Esophagus muscularis mucosa (tissue), 4 donors: ENCODE measurements at places on chromosomes 6 and 20. TPM values are rescaled to one million over a fixed set of nuclear protein-coding genes. Genes with fewer than 3 reads are reported as not detected.
A peak's percentile ranks its signal among the peaks of the same experiment; 100 is the strongest.

The PGC gene
- total RNA-seq: not detected

The KHDC1 gene
- total RNA-seq: 1.3 TPM

The ERVFRD-1 gene
- 0.11 TPM for total RNA-seq

GRCh38 chr6:42222448-42222847, 4.8 kb upstream of the MRPS10 start:
- H3K27me3 ChIP-seq: no peaks in the 10 kb centered on the region
- no peak for DNase-seq
- no peak overlapping the region for H3K27ac ChIP-seq
- no peaks in the 10 kb centered on the region for H3K36me3 ChIP-seq

The PLAGL1 gene
- total RNA-seq: 17.9 TPM

- H3K27me3 ChIP-seq: no peaks in the 10 kb centered on the region
- H3K4me3 ChIP-seq: no peak overlapping the region
- no peak overlapping the region for H3K27ac ChIP-seq
- no peaks in the 10 kb centered on the region for H3K4me1 ChIP-seq
Measured at GRCh38 chr6:67630146-67630545, 1004.9 kb upstream of the ADGRB3 start.

- H3K4me3 ChIP-seq: no peak overlapping the region
- H3K4me1 ChIP-seq: no peaks in the 10 kb centered on the region
- H3K36me3 ChIP-seq: no peaks in the 10 kb centered on the region
- DNase-seq: no peak
- no peak overlapping the region for H3K27ac ChIP-seq
Measured at GRCh38 chr6:113651920-113652319, 205.2 kb upstream of the MARCKS start.

- H3K27me3 ChIP-seq: no peaks in the 10 kb centered on the region
- H3K4me3 ChIP-seq: no peak overlapping the region
- H3K36me3 ChIP-seq: no peaks in the 10 kb centered on the region
- no peak for DNase-seq
Measured at GRCh38 chr6:168562576-168563151, 121.7 kb downstream of the SMOC2 start.

- H3K4me3 ChIP-seq: no peak overlapping the region
- no peaks in the 10 kb centered on the region for H3K27me3 ChIP-seq
- H3K27ac ChIP-seq: no peak overlapping the region
- H3K4me1 ChIP-seq: no peaks in the 10 kb centered on the region
Measured at GRCh38 chr6:82030761-82031503, 216.6 kb downstream of the IBTK start.

GRCh38 chr6:135310291-135310690, 129.2 kb downstream of the MYB start:
- H3K27ac ChIP-seq: no peak overlapping the region
- H3K27me3 ChIP-seq: no peaks in the 10 kb centered on the region
- no peak for DNase-seq
- H3K4me3 ChIP-seq: no peak overlapping the region
- peaks cover 3% of the 10 kb centered on the region for H3K4me1 ChIP-seq
- H3K36me3 ChIP-seq: no peaks in the 10 kb centered on the region

- no peak overlapping the region for H3K27ac ChIP-seq
- no peaks in the 10 kb centered on the region for H3K36me3 ChIP-seq
- H3K4me1 ChIP-seq: peaks cover 35% of the 10 kb centered on the region
- H3K4me3 ChIP-seq: no peak overlapping the region
- no peaks in the 10 kb centered on the region for H3K27me3 ChIP-seq
- no peak for DNase-seq
Measured at GRCh38 chr6:107032051-107032450, 4.1 kb downstream of the MTRES1 start.

GRCh38 chr6:135880066-135880972, 28.8 kb downstream of the PDE7B start:
- H3K36me3 ChIP-seq: no peaks in the 10 kb centered on the region
- H3K27me3 ChIP-seq: no peaks in the 10 kb centered on the region
- peaks cover 7% of the 10 kb centered on the region for H3K4me1 ChIP-seq
- H3K27ac ChIP-seq: no peak overlapping the region

The PEX3 gene
- 24.1 TPM for total RNA-seq

DNA sequence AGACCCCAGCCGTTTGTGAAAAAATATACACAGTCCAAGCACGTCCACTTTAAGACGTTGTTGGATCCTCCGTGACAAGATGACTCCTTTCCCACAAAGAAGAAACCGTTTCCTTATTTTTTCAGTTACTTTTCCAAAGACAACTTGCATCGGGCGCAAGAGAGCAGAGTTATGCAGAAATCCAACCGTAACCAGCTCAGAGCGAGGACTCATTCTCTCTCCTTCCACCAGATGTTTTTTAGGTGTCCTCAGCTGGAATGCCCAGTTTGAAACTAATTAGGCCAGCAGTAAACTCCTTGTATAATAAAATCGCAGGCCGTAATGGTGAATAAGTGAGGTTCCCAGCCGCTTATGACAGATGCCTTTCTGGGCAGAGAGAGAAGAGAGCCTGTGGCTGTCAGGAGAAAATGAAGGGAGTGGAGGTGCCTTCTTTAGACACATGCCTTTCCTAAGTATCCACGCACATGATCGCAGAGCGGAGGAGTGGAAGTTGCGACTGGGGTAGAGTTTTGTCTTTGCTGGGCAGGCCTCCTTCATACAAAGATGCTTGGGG, 2.8 kb downstream of the EYA2 start:
- H3K27ac ChIP-seq: no peak overlapping the region
- H3K4me1 ChIP-seq: peaks cover 8% of the 10 kb centered on the region
- H3K4me3 ChIP-seq: no peak overlapping the region
- H3K36me3 ChIP-seq: no peaks in the 10 kb centered on the region
- no peak for DNase-seq

The LINC00237 gene
- total RNA-seq: not detected

DNA sequence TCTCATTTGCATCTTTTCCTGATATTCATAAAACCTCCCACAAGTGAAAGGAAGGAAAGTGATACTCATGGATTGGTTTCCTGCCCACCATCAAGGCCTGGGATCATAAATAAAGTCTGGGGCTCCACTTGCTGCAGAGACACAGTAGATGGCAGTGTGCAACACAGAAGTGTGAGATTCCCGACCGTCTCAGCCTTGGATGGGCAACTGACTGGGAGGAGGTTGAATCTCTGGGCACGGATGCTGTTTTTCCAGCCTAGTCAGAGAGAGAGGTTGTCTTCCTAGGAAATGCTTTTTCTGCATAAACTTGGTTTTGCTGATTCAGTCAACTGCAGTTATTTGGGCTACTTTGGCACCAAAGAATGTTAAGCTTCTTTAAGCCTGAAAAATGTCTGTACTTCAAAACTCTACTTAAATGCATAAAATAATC, 9.9 kb upstream of the RFPL4B start:
- no peak for DNase-seq
- no peaks in the 10 kb centered on the region for H3K36me3 ChIP-seq
- no peak overlapping the region for H3K4me3 ChIP-seq
- no peak overlapping the region for H3K27ac ChIP-seq

GRCh38 chr20:31717478-31718201, 5.0 kb downstream of the BCL2L1 start:
- no peaks in the 10 kb centered on the region for H3K27me3 ChIP-seq
- peaks cover 94% of the 10 kb centered on the region for H3K4me1 ChIP-seq
- H3K27ac ChIP-seq: peak overlapping the region; percentile 93
- no peak for DNase-seq

The EFHC1 gene
- 7.5 TPM for total RNA-seq

DNA sequence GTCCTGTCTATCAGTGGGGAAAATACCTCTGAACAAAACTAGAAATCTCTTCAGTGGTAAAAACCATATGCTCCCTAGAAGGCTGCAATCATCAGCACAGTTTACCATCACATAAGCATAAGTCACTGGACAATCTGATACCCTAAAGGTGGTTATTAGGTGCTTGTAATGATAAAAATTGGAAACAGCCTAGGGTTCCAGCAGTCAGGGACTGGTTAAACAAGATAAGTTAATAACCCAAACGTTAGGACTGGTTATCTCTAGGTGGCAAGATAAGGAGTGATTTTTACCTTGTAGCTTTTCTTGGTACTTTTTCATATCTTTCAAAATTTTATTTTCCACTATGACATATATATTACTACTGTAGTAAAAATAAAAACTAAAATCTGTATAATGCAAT, 11.0 kb downstream of the ECI2 start:
- H3K27ac ChIP-seq: no peak overlapping the region
- H3K4me1 ChIP-seq: peaks cover 6% of the 10 kb centered on the region
- H3K4me3 ChIP-seq: no peak overlapping the region
- DNase-seq: no peak
- H3K36me3 ChIP-seq: peaks cover 100% of the 10 kb centered on the region

- H3K27me3 ChIP-seq: no peaks in the 10 kb centered on the region
- no peak overlapping the region for H3K4me3 ChIP-seq
- H3K4me1 ChIP-seq: no peaks in the 10 kb centered on the region
- no peak overlapping the region for H3K27ac ChIP-seq
- no peak for DNase-seq
Measured at GRCh38 chr6:17250237-17250636, 30.9 kb upstream of the RBM24 start.

GRCh38 chr6:6736791-6737654, 148.5 kb downstream of the LY86 start:
- DNase-seq: no peak
- peak overlapping the region; percentile 21 for H3K4me3 ChIP-seq
- no peaks in the 10 kb centered on the region for H3K36me3 ChIP-seq
- H3K27ac ChIP-seq: no peak overlapping the region

GRCh38 chr6:109001291-109001894, 93.3 kb downstream of the SESN1 start:
- no peaks in the 10 kb centered on the region for H3K27me3 ChIP-seq
- H3K27ac ChIP-seq: peak overlapping the region; percentile 73

The ZC2HC1B gene
- not detected for total RNA-seq

- no peaks in the 10 kb centered on the region for H3K27me3 ChIP-seq
- H3K4me3 ChIP-seq: no peak overlapping the region
- peaks cover 19% of the 10 kb centered on the region for H3K4me1 ChIP-seq
- no peak overlapping the region for H3K27ac ChIP-seq
- H3K36me3 ChIP-seq: no peaks in the 10 kb centered on the region
Measured at GRCh38 chr6:72864236-72864635, 242.4 kb downstream of the KCNQ5 start.

- no peak within 1 kb of the TSS for H3K27ac ChIP-seq
- no peaks in the 10 kb centered on the region for H3K36me3 ChIP-seq
- peaks cover 14% of the 10 kb centered on the region for H3K27me3 ChIP-seq
- H3K4me1 ChIP-seq: peaks cover 17% of the 10 kb centered on the region
- H3K4me3 ChIP-seq: no peak within 1 kb of the TSS
- DNase-seq: no peak
Measured at GRCh38 chr6:43242908-43243663, at the start of gene TTBK1. Gene TTBK1, plus strand, starts transcription at chr6:43243481. Its CDS starts 3,180 bp downstream, at chr6:43246661.

The TOX2 gene
- total RNA-seq: 19.4 TPM

- H3K4me3 ChIP-seq: no peak overlapping the region
- H3K4me1 ChIP-seq: peaks cover 35% of the 10 kb centered on the region
- H3K27me3 ChIP-seq: no peaks in the 10 kb centered on the region
- H3K36me3 ChIP-seq: no peaks in the 10 kb centered on the region
Measured at GRCh38 chr6:63634630-63635029, 972 bp upstream of the PHF3 start.

DNA sequence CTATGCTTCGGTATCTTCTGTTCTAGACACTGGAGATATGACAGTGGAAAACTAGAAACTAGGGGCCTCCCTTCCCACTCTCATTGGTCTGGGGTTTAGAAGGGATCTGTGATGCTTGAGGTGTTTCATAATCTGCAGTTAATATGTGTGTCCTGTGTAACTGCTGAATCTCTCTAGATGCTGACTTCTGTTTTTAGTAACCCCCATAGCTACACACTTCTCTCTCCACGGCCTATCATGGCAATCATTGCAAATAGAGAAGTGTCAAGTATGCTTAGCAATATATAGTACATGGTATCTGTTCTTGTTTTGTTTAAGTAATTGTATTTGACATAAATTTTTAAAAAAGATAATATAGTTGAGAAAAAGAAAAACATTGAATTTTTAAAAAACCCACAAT, 394.6 kb upstream of the MMS22L start:
- no peak for DNase-seq
- no peaks in the 10 kb centered on the region for H3K36me3 ChIP-seq
- no peak overlapping the region for H3K4me3 ChIP-seq

GRCh38 chr6:138719011-138719635, 54.4 kb upstream of the CCDC28A start:
- H3K27me3 ChIP-seq: no peaks in the 10 kb centered on the region
- H3K27ac ChIP-seq: peak overlapping the region; percentile 48
- H3K4me1 ChIP-seq: peaks cover 9% of the 10 kb centered on the region

GRCh38 chr6:105921781-105922180, 164.4 kb upstream of the PRDM1 start:
- no peak for DNase-seq
- H3K36me3 ChIP-seq: no peaks in the 10 kb centered on the region
- no peak overlapping the region for H3K27ac ChIP-seq
- no peak overlapping the region for H3K4me3 ChIP-seq
- H3K27me3 ChIP-seq: no peaks in the 10 kb centered on the region
- H3K4me1 ChIP-seq: peaks cover 18% of the 10 kb centered on the region

DNA sequence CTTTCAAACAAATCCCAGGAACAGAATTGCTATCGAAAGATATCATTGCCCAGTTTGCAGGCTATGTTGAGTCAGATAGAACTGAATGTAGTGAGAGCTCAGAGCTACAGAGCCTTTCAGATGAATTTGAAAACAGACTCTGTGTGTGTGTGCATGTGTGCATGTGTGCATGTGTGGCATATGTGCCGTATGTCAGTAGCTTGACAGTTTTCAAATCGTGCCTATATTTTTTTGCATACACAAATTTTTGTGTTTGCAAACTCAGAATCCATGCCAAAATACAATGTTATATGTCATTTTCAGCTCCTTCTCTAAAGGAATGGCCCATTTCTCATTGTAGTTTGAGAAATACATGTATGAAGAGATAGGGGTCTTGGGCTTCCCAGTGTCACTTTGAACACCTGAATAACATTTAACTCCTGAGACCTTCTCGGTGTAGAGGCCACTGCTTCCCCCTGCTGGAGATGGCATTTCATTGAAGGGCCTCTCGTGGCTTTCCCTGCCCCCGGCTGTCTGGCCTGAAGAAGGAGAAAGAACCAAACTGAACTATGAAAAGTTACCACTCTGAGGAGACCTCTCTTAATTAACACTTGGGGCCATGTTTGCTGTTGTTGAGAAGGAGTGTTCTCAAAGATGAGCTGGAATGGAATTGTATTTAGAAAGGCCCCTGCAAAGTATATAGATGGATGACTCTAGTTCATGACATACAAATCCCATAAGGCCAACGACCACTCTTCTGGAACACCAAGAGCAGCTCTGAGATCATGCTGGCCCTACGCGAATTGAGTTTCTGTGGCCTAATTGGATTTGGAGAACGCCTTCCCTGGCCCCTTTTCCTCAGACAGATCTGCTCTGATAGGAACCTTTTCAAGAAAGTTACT, 58.7 kb downstream of the VAPB start:
- H3K36me3 ChIP-seq: peaks cover 11% of the 10 kb centered on the region
- no peak for DNase-seq
- no peak overlapping the region for H3K4me3 ChIP-seq
- no peaks in the 10 kb centered on the region for H3K27me3 ChIP-seq
- H3K4me1 ChIP-seq: peaks cover 25% of the 10 kb centered on the region

DNA sequence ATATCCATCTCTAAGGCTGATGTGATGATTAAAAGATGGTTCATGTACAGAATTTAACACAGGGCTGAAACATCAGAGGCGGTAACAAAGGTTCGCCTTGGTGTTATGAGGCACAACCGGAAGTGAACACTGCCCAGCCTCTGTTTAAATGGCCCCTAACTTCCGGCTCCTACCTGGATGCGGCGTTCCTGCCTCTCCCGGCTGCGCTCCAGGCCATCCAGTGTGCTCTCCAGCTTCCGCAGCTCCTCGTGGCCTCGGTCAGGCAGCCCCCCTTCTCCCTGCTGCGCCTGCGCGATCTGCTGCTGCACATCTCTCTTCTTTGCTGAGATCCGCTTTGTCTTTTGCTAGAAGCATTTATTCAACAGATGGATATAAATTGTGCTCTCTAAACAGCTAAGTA, 195.3 kb downstream of the SYNE1 start:
- no peaks in the 10 kb centered on the region for H3K4me1 ChIP-seq
- no peaks in the 10 kb centered on the region for H3K36me3 ChIP-seq
- H3K27ac ChIP-seq: no peak overlapping the region
- no peak overlapping the region for H3K4me3 ChIP-seq
